Right atrium auricular region (tissue), 2 donors: ENCODE measurements at places on chromosomes 12 and 14.

- DNase-seq: no peak
Measured at GRCh38 chr14:77052281-77053044, 24.0 kb upstream of the IRF2BPL start.

DNA sequence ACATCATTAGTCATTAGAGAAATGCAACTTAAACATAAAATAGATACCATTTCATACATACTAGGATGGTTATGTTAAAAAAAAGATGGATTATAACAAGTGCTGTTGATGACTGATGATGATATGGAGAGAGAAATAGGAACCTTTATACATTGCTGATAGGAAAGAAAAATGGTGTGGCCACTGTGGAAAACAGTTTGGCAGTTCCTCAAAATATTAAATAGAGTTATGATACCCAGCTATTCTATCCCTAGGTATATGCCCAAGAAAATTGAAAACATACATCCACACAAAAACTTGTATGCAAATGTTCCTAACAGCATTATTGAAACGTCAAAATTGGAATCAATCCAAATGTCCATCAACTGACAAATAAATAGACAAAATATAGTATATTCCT, 170.1 kb downstream of the ADAMTS20 start:
- no peak for DNase-seq

DNA sequence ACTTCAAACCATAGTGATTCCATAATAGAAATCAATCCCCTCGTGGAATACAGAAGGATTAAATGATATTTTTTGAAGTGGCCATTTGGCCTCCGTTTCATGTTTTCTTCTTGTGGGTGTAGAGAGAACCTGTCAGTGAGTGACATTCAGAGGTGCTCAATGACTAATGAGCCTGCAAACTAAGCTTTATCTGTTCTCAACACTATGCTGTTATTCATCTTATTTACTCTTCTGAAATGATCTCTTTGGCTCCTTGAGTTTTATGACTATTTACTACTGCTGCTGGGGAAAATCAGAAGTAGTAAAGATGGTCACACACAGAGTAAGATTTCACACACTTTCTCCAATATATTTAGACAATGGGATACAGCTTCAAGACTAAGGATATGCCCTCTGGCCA, 30.4 kb downstream of the ATP2B1 start:
- DNase-seq: no peak

DNA sequence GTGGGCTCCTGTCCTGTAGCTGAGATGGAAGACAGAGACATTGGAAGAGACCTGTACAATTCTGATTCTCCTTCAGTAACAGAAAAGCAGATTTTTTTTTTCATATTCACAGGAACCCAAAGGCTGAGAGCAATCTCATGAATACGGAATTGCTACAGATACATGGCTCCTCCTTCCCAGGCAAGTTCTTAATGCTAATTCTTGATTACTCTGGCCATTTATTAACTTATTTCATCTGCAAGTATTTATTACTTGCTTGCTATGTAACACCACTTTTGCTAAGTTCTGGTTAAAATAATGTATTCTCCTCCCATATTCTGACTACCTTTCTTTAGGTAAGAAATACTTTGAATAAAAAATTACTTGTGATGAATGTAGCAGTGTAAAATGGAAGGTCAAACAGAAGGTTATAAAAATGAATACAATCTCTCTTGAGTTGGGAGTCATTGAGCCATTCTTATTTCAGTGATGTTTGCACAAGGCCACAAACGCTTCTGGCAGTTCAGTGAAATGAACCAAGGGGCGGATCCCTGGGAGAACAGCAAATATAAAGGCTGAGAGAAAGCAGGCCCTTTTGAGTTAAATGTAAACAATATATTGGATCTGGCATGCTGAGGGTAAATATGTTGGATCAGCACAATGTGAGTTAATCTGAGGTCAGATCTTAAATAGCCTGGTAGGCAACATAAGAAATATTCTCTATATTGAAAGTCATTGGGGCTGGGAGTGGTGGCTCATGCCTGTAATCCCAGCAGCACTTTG, 37.6 kb downstream of the MUCL1 start:
- DNase-seq: no peak

GRCh38 chr12:66678338-66679275, at the start of gene GRIP1:
GRIP1 (minus strand) TSS chr12:66679076; CDS start chr12:66678904, 172 bp downstream.
- no peak for DNase-seq

DNA sequence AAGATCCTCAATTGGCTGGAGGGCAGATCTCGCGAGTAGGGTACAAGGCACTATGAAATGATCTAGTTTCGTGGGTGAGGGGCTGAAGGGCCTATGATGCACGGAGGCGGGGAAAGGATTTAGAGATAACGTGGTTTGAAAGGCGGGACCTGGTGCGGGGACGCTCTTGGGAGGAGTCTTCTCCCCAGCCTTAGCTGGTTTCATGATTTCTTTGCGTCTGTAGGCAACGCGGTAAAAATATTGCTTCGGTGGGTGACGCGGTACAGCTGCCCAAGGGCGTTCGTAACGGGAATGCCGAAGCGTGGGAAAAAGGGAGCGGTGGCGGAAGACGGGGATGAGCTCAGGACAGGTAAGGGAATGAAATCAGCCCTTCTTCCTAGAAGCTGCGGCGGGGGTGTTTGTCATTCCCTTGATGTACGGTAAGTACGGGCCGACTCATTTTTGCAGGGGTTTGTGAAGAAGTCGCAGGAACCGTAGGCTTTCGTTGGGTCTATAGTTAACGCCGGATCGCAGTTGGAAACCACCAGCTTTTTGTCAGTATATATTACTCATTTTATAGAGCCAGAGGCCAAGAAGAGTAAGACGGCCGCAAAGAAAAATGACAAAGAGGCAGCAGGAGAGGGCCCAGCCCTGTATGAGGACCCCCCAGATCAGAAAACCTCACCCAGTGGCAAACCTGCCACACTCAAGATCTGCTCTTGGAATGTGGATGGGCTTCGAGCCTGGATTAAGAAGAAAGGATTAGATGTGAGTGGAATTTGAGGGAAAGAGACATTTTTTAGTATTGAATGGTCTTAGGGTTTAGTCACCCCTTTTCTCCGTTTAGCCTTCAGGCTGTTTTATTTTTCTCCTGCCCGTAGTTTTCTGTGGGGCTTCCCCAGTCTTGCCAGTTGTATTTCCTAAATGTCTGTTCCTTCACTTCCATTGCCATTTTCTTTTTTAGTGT, 602 bp downstream of the APEX1 start:
- peak; percentile 69 for DNase-seq

DNA sequence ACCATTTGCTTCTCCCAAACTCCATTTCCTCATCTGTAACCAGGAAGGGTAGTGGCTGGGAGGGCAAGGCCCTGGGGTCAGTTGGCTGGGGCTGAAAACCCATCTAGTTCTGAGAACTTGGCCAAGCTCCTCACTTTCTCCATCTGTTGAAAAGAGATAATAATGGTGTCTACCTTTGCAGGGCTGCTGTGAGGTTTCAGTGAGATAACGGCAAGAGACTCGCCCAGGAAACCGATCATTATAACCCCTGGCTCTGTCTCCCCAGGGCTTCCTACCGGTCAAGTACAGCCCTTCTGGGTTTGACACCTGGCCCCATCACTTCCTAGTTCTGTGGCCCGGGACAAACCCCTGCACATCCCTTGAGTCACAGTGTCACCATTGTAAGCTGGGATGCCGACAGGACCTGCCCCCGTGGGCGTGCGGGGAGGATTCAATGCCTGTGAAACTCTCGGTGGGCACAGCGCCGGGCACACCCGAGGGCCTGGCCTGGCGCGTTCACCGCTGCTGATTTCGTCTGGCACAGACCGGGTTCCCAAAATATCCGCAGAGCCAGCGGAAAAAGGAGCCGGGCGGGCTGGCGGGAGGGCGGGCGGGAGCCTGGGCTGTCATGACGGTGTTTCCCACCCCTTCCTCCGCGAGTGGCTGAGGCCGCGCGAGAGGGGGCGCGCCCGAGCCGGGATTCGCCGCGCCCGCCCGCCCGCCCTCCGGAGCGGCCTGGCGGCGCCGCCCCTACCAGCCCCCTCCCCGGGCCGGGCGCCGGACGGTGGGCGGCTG, 4.4 kb downstream of the KMT5A start:
- DNase-seq: peak; percentile 80
